ENCODE measurements at places on chromosomes 3 and 15.

DNA sequence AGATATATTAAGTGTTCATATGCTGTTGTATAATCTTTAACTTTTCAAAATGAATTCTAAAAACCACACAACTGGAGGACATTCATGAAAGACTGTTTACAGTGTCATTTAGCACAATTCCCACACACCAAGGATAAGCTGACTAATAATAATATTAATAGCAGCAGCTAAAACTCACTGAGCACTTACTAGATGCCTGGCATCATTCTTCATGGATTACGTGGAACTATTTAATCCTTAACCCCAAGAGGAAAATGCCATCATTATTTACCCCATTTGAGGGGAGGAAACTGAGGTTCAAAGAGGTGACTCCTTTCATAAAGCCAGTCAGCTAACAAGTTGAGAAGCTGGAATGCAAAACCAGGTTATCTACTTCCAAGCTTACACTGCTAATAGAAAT, 77.0 kb downstream of the TMEM108 start:
- DNase-seq, result no peak
- H3K27me3 ChIP-seq, result no peaks in the 10 kb centered on the region
- H3K27ac ChIP-seq, result no peak overlapping the region
- H3K36me3 ChIP-seq, result no peaks in the 10 kb centered on the region
- H3K4me1 ChIP-seq, result no peaks in the 10 kb centered on the region
- no peak overlapping the region for H3K4me3 ChIP-seq

GRCh38 chr3:56772952-56773938, 28.5 kb downstream of the ARHGEF3 start:
- no peak for DNase-seq
- no peak overlapping the region for H3K4me3 ChIP-seq
- H3K27me3 ChIP-seq, result no peaks in the 10 kb centered on the region
- no peaks in the 10 kb centered on the region for H3K4me1 ChIP-seq
- H3K27ac ChIP-seq, result no peak overlapping the region

- no peak overlapping the region for H3K4me3 ChIP-seq
- no peaks in the 10 kb centered on the region for H3K4me1 ChIP-seq
- H3K36me3 ChIP-seq, result no peaks in the 10 kb centered on the region
These were observed 18.4 kb downstream of the KLF15 start for GRCh38 chr3:126338790-126339288.

DNA sequence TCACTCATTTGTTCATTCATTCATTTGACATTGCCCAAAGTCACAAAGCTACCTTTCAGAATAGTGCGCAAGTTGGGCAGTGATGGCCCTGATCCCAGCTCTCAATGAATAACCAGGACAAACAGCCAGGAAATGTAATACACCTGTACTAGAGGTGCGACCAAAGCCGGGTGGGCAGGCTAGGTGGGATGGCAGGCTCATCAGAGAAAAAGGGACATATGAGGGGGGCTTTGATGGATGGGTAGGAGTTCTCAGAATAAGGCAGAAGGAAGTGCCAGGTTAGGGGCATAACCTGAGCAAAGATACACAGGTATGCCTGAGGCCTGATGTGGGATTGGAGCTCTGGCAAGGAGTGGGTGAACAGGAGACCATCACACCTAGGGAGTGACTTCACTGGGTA, 53.4 kb upstream of the SMAD6 start:
- no peak for DNase-seq
- H3K27me3 ChIP-seq, result no peaks in the 10 kb centered on the region
- H3K27ac ChIP-seq, result no peak overlapping the region
- no peaks in the 10 kb centered on the region for H3K36me3 ChIP-seq

DNA sequence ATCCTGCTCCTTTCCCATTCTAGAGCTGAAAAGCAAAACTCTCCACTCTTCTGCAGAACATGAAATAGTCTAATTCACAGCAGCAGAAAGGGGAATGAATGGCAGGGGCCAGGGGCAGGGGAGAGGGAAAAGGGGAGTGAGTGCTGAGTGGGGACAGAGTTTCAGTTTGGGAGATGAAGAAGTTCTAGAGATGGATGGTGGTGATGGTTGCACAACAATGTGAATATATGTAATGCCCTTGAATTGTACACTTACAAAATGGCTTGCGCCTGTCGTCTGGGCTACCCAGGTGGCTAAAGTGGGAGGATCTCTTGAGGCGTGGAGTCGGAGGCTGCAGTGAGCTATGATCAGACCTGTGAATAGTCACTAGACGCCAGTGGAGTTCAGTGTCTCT, 78.5 kb upstream of the MEF2A start:
- no peak overlapping the region for H3K27ac ChIP-seq
- H3K4me3 ChIP-seq, result no peak overlapping the region
- no peaks in the 10 kb centered on the region for H3K4me1 ChIP-seq
- no peaks in the 10 kb centered on the region for H3K27me3 ChIP-seq
- no peaks in the 10 kb centered on the region for H3K36me3 ChIP-seq

DNA sequence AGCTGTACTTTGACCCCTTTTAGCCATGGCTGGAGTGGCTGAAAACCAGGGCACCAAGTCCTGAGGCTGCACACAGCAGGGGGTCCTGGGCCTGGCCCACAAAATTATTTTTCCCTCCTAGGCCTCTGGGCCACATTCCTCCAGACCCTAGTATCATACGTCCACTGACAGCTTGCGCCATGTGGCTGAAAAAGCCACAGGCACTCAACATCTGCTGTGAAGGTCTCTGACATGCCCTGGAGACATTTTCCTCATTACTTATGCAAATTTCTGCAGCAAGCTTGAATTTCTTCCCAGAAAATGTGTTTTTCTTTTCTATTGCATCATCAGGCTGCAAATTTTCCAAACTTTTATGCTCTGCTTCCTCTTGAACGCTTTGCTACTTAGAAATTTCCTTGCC, 239.0 kb downstream of the SQOR start:
- no peak overlapping the region for H3K27ac ChIP-seq
- no peaks in the 10 kb centered on the region for H3K4me1 ChIP-seq
- DNase-seq, result no peak
- H3K27me3 ChIP-seq, result no peaks in the 10 kb centered on the region
- no peak overlapping the region for H3K4me3 ChIP-seq
- no peaks in the 10 kb centered on the region for H3K36me3 ChIP-seq

DNA sequence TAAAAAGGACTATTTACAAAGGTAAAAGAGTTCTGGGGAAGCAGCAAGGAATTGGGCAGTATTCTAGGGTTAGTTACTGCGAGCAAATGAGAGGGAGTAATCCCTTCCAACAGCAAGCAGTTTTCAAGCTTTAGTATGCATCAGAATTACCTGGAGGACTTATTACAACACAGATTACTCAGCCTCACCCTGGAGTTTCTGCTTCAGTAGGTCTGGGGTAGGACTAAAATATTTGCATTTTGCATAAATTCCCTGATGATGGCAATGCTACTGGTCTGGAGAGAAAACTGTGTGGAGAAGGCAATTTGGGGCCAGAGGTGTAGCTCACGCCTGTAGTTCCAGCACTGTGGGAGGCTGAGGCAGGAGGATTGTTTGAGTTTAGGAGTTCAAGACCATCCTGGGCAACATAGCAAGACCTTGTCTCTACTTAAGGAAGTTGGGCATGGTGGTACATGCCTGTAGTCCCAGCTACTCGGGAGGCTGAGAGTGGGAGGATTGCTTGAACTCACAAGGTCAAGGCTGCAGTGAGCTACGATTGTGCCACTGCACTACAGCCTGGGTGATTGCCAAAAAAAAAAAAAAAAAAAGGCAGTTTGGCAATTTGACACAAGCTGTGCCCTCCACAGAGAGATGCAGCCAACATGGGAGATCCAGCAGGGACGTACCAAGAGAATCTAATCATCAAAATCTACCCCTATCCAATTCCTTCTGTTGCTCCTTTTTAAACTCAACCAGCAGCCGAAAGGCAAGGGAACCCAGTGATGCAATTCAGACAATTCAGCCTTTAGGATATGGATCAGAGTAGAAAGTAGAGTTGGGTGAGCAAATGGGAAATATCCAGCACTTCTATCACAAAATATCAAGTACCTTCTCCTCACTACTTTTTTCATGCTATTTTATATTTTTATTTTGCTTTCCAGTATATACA, 27.1 kb upstream of the AP4E1 start:
- H3K4me3 ChIP-seq, result no peak overlapping the region
- H3K36me3 ChIP-seq, result no peaks in the 10 kb centered on the region
- H3K27ac ChIP-seq, result no peak overlapping the region
- DNase-seq, result no peak
- H3K27me3 ChIP-seq, result no peaks in the 10 kb centered on the region

GRCh38 chr3:99969136-99969535, 145.2 kb downstream of the FILIP1L start:
- H3K4me1 ChIP-seq, result no peaks in the 10 kb centered on the region
- no peaks in the 10 kb centered on the region for H3K36me3 ChIP-seq
- no peak for DNase-seq
- no peak overlapping the region for H3K4me3 ChIP-seq
- no peak overlapping the region for H3K27ac ChIP-seq

DNA sequence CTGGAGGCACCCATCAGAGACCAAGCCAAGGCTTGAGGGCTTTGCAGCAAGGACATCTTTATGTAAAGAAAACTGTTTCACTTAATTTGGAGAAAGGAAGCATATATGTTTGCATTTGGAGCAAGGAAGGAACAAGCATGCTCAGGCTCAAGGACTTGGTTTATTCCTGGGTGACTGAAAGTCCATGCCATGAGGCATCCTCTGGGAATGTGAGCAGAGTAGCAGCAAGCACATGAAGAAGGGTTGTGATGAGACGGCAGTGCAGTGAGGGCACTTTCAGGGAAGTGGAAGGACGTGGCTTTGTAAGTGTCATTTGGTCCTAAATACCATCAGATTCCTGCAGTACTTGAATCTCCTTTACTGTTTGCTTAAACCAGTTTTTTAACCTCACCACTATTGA, 26.8 kb downstream of the POLG start:
- H3K36me3 ChIP-seq, result no peaks in the 10 kb centered on the region
- no peak overlapping the region for H3K4me3 ChIP-seq
- DNase-seq, result no peak
- no peaks in the 10 kb centered on the region for H3K27me3 ChIP-seq

- H3K4me3 ChIP-seq, result no peak overlapping the region
- H3K36me3 ChIP-seq, result peaks cover 5% of the 10 kb centered on the region
- no peak for DNase-seq
- no peaks in the 10 kb centered on the region for H3K27me3 ChIP-seq
- no peak overlapping the region for H3K27ac ChIP-seq
- H3K4me1 ChIP-seq, result no peaks in the 10 kb centered on the region
These were observed 31.9 kb downstream of the PCCB start for GRCh38 chr3:136281966-136282520.

DNA sequence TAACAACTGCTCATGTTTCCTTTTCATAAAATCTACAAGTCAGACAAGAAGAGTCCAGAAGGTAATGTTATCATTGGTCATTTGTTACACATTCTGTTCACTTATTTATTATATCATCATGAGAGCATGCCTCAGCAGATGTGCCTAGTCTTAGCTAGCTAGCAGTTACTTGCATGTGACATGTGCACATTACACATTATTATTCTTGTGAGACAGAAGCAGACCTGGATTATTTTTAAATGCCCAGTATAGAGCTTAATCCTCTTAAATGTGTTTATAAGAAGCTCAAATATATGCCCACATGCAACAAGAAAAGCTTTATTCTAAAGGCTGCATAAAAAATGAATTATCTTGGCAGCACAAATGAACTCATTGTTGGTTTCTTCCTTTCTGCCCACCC, 12.6 kb downstream of the YEATS2 start:
- no peaks in the 10 kb centered on the region for H3K27me3 ChIP-seq
- no peak for DNase-seq
- no peak overlapping the region for H3K27ac ChIP-seq

DNA sequence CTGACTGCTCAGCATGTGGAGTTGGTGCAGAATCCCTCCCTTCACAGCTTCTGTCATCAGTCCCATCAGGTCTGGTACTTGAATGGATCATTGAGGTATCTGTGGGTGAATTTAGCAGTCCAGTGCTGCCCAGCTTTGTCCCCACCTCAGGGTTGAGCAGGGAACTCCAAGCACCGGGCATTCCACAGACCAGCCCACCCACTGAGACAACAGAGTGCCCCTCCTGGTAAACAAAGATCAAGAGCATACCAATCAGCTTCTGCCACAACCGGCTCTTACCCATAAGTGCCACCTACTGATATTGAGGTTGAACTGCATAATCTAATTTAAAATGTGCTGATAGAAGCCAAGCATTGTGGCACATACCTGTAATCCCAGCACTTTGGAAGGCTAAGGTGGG, 57.1 kb upstream of the FXR1 start:
- no peak overlapping the region for H3K27ac ChIP-seq
- no peak overlapping the region for H3K4me3 ChIP-seq
- no peak for DNase-seq
- H3K27me3 ChIP-seq, result no peaks in the 10 kb centered on the region
- H3K36me3 ChIP-seq, result no peaks in the 10 kb centered on the region
- no peaks in the 10 kb centered on the region for H3K4me1 ChIP-seq

DNA sequence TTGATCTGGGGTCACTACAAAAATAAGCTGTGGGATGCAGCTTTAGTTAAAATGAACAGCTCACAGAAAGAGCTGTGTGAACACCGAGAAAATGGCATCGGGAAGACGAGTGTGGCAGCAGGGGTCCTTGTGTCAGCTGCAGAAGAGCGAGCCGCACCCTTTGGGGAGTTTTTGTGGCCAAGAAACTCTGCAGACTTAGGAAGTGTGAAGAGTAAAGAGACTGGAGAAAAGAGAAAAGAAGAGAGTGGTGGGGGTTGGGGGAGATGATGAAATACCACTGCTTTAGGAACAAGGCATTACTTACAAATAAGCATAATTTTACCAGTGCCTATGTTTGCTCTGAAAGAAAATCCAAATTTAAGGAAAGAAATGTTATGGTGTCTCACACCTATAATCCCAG, 147.8 kb downstream of the LRRC28 start:
- no peak overlapping the region for H3K4me3 ChIP-seq
- no peak for DNase-seq
- H3K36me3 ChIP-seq, result no peaks in the 10 kb centered on the region
- peaks cover 5% of the 10 kb centered on the region for H3K4me1 ChIP-seq

DNA sequence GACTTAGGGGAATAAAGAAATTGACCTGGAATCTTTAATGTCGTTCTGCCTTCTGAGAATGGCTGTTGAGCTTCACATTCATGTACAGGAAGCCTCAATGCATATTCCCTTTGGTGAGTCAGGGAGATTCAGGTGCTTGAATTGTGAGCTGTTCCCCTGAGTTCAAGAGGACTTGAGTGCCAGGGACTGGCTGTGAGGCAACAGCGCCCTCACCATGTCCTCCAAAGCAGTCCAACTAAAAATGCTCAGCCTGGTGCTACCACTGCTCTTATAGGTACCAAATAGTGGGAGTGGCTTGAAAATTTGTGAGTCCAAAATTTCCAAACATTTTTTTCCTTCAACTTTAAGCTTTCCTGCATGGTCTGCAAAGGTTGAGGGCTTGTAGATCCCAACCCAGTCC, 54.1 kb downstream of the LEO1 start:
- no peak for DNase-seq
- H3K27me3 ChIP-seq, result no peaks in the 10 kb centered on the region
- no peaks in the 10 kb centered on the region for H3K4me1 ChIP-seq
- no peak overlapping the region for H3K27ac ChIP-seq
- no peaks in the 10 kb centered on the region for H3K36me3 ChIP-seq

DNA sequence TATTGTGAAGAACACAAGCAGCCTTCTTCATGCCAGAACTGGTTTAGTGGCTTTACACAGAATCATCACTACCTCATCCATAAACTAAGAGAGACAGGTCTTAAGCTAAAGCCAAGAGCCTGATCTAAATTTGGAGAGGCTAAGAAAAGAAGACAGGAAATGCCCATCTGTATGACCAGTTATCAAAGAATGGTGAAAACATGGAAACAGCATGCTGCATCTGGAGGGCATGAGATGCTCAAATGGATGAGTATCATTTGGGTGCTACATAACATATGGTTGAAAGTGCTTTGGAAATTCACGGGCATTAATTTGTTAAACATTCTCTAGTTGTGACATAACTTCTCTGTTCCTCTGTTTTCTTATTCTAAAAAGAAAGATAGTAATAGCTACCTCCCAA, 112.5 kb downstream of the CPNE4 start:
- no peaks in the 10 kb centered on the region for H3K27me3 ChIP-seq
- no peak overlapping the region for H3K27ac ChIP-seq
- no peak overlapping the region for H3K4me3 ChIP-seq
- no peaks in the 10 kb centered on the region for H3K4me1 ChIP-seq
